ENCODE measurements at places on chromosomes 1 and 21.

DNA sequence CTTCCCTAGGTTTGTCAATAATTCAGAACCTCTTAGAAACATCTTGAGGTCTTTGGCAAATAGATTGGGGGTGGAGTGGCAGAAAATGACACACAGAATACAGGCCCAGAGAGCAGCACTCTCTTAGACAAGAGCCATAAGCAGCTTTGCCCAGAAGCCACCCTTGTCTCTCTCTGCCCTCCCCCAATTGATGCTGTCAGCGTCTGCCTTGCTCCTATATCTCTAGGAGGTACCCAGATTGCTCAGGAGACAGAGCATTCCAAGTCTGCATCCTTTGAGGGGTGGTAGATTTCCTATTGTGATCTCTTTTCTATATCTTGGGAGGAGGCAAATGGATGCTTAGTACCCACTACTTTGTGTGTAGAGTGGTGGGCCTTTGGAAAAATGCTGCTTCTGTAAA, 1.8 kb downstream of the RGL1 start:
- no peak for DNase-seq

- DNase-seq = no peak
Observed at GRCh38 chr1:185965870-185966269, 231.7 kb downstream of the HMCN1 start.

DNA sequence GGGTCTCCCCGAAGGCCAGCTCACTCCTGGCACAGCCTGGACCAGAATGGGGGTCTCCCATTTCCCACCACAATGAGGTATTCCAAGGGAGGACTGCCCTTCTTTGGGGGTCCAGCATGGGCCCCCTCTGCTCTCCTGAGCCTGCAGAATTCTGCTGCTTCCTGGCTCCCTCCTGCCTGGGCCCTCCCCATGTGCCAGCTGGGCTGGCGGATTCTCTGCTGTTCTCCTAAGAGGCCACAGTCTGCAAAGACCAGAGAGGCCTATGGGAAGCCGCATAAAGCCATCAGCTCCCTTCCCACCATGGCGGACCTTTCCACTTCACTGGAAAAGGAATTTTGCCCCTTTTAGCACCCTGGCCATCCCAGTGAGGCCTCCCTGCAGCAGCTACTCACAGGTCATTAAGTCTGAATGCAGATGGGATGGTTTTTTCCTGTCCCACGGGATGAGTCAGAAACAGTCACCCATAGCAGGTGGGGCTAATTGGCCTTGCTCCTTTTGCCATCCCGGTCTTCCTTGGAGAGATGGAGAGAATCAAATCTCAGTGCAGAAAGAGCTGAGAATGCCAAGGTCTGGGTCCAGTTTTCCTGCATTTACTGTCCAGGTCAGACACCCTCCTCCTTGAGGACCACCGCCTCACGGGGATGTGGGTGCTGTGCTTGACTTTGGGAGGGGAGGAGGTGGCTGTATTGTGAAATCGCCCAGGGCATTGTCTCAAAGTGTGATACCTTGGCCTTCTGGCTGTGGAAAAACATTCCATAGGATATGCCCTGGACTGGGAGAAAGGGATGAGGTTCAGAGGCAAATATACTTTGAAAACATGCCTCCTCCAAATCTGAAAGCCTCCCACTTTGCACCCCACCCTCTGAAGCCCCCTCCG, 23.2 kb downstream of the MYBPH start:
- DNase-seq = no peak

DNA sequence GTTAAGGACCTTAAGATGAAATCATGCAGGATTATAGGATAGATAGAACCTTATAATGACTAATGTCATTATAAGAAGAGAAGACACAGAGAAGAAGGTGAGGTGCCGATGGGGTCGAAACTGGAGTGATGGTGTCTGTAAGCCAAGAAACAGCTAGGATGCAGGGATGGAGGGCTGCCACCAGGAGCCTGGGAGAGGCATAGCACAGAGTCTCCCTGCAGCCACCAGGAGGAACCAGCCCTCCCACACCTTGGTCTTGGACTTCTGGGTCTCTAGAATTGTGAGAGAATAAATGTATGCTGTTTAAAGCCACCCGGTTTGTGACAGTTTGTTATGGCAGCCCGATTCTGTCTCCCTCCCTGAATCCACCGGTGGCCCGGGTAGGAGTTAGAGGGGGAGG, 337.2 kb upstream of the AJAP1 start:
- no peak for DNase-seq
